Endodermal cell (in vitro differentiated cells): ENCODE measurements at places on chromosomes 5 and 9.

DNA sequence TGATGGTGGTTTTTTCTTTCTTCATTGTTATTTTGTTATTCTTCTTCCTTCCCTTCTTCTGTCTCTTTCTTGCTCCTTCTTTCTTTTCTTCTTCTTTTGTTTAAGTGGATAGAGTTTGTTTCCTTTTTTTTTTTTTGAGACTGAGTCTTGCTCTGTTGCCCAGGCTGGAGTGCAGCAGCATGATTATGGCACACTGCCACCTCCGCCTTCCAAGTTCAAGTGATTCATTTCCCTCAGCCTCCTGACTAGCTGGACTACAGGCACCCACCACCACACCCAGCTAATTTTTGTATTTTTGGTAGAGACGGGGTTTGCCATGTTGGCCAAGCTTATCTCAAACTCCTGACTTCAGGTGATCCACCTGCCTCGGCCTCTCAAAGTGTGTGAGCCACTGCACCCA lies 40.3 kb downstream of the JAK2 start:
- no peak for DNase-seq

DNA sequence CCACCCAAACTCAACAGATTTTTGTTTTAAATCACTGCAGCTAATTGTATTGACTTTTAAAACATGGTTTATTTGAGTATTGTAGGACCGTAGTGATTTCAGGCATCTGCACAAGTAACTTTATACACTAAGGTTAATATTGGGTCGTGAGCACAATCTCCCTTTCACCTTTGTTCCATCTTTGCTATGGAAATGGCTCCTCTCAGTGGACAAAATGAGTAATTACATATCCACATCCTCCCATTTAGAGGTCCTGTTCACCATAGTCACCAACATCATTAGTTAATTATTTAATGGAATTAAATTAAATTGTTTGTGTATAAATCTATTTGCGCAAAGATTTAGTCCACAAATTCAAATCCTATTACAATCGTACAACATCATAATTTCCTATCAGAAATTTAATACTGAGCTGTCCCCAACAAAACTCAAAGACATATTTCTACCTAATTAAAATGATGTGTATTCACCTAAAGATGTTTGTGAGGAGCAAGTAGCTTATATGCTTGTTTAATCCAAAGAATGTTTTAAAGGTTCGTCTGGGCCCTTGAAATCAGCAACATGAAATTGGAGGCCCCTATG lies 173.0 kb upstream of the DAPK1 start:
- DNase-seq = no peak

GRCh38 chr9:75448281-75448680 lies 360.0 kb downstream of the OSTF1 start:
- no peak for DNase-seq

DNA sequence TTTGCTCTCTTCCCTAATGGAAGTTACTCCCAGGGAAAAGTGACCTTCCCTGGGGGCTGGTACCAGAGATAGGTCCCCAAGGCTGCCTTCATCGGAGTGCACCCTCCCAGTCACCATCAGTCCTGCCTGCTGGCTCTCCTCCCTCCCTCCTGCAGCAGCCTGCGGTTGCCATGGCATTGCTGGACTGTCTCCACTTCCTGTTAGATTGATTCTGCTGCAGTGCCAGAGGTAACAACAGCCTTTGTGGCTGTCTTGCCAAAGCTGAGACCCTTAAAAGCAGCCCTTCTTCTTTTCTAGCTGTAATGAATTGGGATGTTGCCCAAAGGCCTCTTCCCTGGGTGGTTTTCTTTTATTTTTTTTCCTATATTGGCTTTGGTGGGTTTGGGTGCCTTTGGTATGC lies 78.1 kb upstream of the PRLR start:
- peak; percentile 52 for DNase-seq

DNA sequence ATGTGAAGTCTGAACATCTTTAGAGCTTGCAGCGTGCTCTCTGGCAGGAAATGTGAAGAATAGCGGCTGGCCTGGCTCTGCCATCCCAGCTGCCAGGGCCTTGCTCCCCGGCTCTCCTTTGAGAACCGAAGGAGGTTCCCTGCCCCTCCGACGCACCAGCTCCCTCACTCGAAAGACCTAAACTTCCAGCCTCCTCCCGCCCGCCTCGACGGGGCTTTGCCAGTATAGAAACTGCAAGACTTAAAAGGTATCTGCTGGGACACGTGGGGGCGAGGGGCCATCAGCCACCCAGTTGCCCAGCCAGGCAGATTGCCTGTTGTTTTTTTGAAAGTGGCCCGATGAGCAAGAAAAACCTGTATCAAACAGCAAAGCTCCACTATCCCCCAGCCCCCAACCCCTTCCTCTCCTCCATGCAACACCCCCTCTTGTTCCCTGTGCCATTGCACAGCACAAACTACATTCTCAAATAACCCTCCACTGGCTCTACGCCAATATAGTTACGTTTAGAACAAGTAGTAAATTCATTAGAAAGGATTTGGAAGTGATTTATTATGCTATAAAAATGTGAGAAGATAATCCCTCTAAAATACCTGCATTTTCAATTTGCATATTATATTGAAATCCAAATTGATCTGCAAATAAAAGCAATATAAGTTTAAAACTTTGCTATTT lies 331.9 kb downstream of the MED10 start:
- no peak for DNase-seq

- DNase-seq = peak; percentile 50
Observed at GRCh38 chr5:139759219-139759721, 36.3 kb upstream of the PSD2 start.

- DNase-seq = peak; percentile 94
Observed at GRCh38 chr5:140042643-140043507, at the start of gene NRG2. Gene NRG2 (minus strand): TSS chr5:140043299.

DNA sequence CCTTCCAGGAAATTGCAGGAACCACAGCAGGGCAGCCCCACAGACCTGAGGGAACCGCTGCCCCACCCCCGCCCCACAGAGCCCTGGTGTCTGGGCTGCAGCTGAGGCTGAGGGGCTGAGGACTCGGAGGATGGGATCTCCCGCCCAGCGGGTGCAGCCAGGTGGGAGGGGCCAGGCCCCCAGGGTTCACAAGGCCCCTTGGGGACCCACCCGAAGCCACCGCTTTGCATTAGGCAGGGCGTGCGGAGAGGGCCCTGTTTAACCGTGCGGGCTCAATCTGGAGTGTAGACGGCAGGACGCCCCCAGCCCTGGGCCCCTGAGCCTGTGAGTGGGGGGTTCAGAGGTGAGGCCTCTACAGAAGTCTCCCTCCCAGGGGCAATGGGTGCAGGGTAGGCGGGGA lies 10.8 kb downstream of the NOTCH1 start:
- no peak for DNase-seq

GRCh38 chr5:61141801-61142200 lies 20.5 kb downstream of the SMIM15 start:
- DNase-seq = no peak

DNA sequence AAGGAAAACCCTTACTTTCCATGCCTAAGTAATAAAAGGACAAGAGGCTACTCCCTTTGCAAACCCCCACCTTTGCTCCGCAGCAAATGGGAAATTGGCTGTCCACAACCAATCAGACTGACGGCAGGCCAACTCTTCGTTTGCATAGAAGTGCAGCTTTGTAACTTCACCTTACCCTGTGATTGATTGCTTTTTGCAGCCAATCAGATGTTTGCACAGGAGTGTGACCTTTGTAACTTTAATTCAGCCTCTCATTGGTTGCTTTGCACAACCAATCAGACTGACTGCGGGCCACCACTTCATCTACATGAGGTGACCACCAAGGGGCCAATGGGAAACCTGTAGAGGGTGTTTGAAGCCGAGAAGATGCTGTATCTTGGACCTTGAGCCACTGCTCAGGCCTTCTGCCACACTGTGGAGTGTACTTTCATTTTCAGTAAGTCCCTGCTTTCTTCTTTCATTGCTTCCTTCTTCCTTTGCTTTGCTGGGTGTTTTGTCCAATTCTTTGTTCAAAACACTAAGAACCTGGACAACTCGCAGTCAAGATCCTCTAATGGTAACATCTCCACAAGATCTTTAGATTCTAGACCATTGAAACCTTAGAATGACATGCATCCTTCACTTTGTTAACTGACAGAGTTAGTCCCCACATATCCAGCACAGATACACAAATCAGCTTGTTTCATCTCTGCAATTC lies 51.3 kb upstream of the FREM1 start:
- DNase-seq = peak; percentile 69

GRCh38 chr9:35859310-35859989 lies 10.8 kb downstream of the OR13J1 start:
- DNase-seq = peak; percentile 31

- DNase-seq = no peak
Observed at GRCh38 chr9:16076511-16076910, 523.7 kb downstream of the CCDC171 start.

GRCh38 chr9:4228606-4229005 lies 71.3 kb downstream of the GLIS3 start:
- no peak for DNase-seq
